ENCODE measurements at places on chromosomes 7 and 10. TPM values are rescaled to one million over a fixed set of nuclear protein-coding genes. Genes with fewer than 3 reads are reported as not detected.

The NEURL1 gene
- 19.3 TPM for polyA plus RNA-seq

The FBXL13 gene
- 0.83 TPM for polyA plus RNA-seq

The FUOM gene
- 8.3 TPM for polyA plus RNA-seq

The CD36 gene
- polyA plus RNA-seq = 321 TPM

The AVPI1 gene
- polyA plus RNA-seq = 10.2 TPM

The MMRN2 gene
- polyA plus RNA-seq = 20.8 TPM

The AGMO gene
- 0.23 TPM for polyA plus RNA-seq

The ELFN1 gene
- polyA plus RNA-seq = 10.7 TPM

The CABCOCO1 gene
- not detected for polyA plus RNA-seq

The TMEM225B gene
- 1.0 TPM for polyA plus RNA-seq

The ACSL5 gene
- polyA plus RNA-seq = 2.5 TPM

The ADD3 gene
- polyA plus RNA-seq = 91.0 TPM

The GPC2 gene
- 10.5 TPM for polyA plus RNA-seq

The PDE6C gene
- polyA plus RNA-seq = 0.75 TPM

The NODAL gene
- polyA plus RNA-seq = 0.21 TPM

The UBE2D4 gene
- polyA plus RNA-seq = 18.0 TPM

The EPC1 gene
- polyA plus RNA-seq = 38.4 TPM

The DOCK1 gene
- polyA plus RNA-seq = 41.9 TPM

The CLDN3 gene
- 0.20 TPM for polyA plus RNA-seq

The GLI3 gene
- 18.5 TPM for polyA plus RNA-seq

The CPN1 gene
- polyA plus RNA-seq = 0.26 TPM

The WNT2 gene
- polyA plus RNA-seq = 5.6 TPM

The CDK14 gene
- polyA plus RNA-seq = 18.5 TPM

The NUTM2B gene
- 2.0 TPM for polyA plus RNA-seq

Data from muscle of leg (tissue), 16 donors.